Progenitor cell of endocrine pancreas (in vitro differentiated cells): ENCODE measurements at places on chromosomes 5 and 9. TPM values are rescaled to one million over a fixed set of nuclear protein-coding genes. Genes with fewer than 3 reads are reported as not detected.

The AK8 gene
- total RNA-seq: 1.1 and 1.9 TPM in 2 replicates

The IL13 gene
- not detected in 2 replicates for total RNA-seq

The BTNL9 gene
- not detected in 2 replicates for total RNA-seq

The CORO2A gene
- total RNA-seq: 6.0 and 7.0 TPM in 2 replicates

The LPAR1 gene
- total RNA-seq: 16.2 and 17.4 TPM in 2 replicates
